ENCODE measurements at places on chromosomes 1 and 21. TPM values are rescaled to one million over a fixed set of nuclear protein-coding genes. Genes with fewer than 3 reads are reported as not detected.

DNA sequence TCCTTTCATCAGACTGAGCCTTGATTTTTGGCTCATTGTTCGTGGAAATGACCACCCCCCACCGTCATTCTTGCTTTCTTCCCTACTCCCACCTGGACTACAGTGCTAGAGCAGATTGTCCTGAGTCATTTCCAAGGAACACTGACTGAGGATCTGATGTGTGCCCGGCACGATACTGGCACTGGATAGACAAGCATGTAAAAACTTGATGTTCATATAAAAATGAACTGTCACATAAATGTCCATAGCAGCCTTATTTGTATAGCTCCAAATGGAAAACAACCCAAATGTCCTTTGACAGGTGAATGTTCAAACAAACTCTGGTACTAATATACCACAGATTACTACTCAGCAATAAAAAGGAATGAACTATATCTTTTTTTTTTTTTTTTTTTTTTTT lies 18.6 kb upstream of the SLC45A3 start:
- H3K4me1 ChIP-seq, result no peaks in the 10 kb centered on the region
- peaks cover 15% of the 10 kb centered on the region for H3K36me3 ChIP-seq
- no peak for DNase-seq

The ETV3 gene
- 41.3 TPM for total RNA-seq

GRCh38 chr1:236370420-236370819 lies 23.7 kb upstream of the EDARADD start:
- no peak overlapping the region for H3K27ac ChIP-seq
- no peak for DNase-seq
- H3K27me3 ChIP-seq, result peaks cover 12% of the 10 kb centered on the region

- no peaks in the 10 kb centered on the region for H3K27me3 ChIP-seq
- H3K36me3 ChIP-seq, result no peaks in the 10 kb centered on the region
- no peak for DNase-seq
- H3K27ac ChIP-seq, result no peak overlapping the region
- no peak overlapping the region for H3K4me3 ChIP-seq
These were observed 451.4 kb upstream of the ADGRL2 start for GRCh38 chr1:81349194-81349965.

GRCh38 chr1:81820765-81821164 lies 20.0 kb downstream of the ADGRL2 start:
- no peaks in the 10 kb centered on the region for H3K4me1 ChIP-seq
- no peak for DNase-seq
- H3K27me3 ChIP-seq, result no peaks in the 10 kb centered on the region
- H3K36me3 ChIP-seq, result no peaks in the 10 kb centered on the region
- H3K27ac ChIP-seq, result no peak overlapping the region

The ADAMTSL4 gene
- 1.8 TPM for total RNA-seq

- no peaks in the 10 kb centered on the region for H3K4me1 ChIP-seq
- H3K36me3 ChIP-seq, result no peaks in the 10 kb centered on the region
- no peak overlapping the region for H3K4me3 ChIP-seq
- DNase-seq, result no peak
- no peak overlapping the region for H3K27ac ChIP-seq
These were observed 243.6 kb upstream of the TMEM51 start for GRCh38 chr1:14909920-14910460.

GRCh38 chr1:226092965-226093364 lies 30.4 kb downstream of the H3-3A start:
- no peak for DNase-seq
- peaks cover 24% of the 10 kb centered on the region for H3K27me3 ChIP-seq
- H3K36me3 ChIP-seq, result no peaks in the 10 kb centered on the region
- no peak overlapping the region for H3K4me3 ChIP-seq
